Amygdala (tissue), 56 donors: ENCODE measurements at places on chromosomes 7 and 10.

GRCh38 chr10:116014871-116015582, 258.0 kb downstream of the GFRA1 start:
- no peak for DNase-seq

DNA sequence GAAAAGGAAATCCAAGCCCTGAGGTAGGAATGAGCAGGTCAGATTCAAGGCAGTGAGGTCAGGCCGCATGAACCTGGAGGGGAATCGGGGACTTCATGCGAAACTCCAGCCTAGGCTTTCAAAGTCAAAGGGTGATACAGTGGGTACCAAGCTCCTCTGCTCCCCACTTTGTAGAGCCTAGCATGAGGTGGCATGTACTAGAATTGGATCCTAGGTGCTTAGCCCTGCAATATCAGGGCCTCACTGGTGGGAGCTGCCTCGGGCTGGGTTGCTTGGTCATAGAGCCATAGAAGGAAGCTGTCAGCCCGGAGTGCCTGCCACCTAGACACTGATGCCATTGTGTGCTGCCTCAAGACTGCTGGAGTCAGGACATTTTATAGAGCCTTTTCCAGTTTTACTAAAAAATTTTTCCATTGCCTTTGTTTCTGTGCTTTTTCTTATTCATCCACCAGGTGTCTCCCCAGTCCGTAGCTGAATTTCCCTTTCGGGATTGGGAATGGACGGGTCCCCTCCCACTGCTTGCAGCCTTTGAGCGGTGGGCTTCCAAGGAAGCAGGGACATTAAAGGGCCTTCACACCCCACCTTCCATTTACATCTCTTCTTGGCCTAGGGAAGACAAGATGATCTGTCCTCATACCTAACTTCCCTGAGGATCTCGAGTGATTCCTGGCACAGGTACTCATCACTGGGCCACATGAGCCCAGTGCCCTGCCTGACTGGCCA, 5.5 kb upstream of the LZTS2 start:
- no peak for DNase-seq

- DNase-seq: no peak
These were observed 26.3 kb downstream of the NPTX2 start for GRCh38 chr7:98643236-98643985.

DNA sequence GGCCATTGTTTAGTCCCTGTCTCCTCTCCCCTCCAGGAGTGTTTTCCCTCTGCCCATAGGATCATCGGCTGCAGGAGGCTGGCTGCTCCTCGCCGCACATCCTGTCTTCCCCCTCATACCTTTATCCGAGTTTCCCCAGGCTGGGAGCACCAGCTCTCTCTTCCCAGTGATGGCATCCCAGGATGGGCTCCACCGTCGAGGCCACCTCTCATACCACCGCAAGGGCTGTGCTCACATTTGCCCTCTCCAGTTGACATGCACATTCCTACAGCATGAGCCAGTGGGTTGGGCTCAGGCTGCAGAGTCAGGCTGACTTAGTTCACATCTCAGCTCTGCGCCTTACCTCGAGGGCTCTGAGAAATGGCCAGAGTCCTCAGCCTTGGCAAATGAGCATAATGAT, 12.1 kb downstream of the HKDC1 start:
- DNase-seq: no peak

GRCh38 chr10:129126982-129127381, 340.1 kb upstream of the MGMT start:
- DNase-seq: no peak

DNA sequence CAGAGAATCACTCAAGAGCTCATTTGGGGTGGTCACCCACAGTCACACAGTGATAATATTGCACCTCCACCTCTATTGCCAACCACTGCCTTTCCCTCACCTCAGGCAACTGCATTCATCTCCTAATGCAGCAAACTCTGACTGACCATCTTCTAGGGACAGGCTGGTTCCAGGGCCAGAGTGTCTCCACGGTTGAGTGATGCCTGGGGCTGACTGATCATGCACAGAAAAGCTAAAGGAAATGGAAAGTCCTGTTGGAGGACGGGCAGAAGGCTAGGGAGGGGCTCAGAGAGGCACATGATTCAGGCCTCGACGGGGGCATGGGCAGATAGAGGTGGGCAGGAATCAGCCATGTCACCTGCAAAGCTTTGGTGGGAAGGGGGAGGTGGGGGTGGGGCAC, 127.1 kb upstream of the TNS3 start:
- no peak for DNase-seq

GRCh38 chr10:13810568-13810967, 223.8 kb downstream of the PRPF18 start:
- no peak for DNase-seq

DNA sequence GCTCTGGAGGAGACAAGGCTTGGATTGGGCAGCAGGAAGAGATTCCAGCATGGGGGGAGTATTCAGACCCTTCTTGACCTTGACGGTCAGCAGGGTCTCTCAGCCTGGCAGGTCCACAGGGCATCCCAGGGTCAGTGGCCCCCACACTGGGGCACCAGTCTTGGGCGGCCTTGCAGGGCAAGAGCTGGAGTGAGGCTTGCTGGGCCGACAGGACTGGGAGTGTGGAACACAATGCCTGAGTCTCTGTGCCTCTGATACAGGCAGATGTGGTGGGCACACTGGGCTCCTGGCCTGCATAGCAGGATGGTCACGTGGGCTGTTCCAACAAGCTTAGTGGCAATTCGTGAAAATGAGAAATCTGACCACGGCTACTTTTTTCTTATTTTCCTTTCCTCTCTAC, 229.7 kb downstream of the TCERG1L start:
- no peak for DNase-seq

DNA sequence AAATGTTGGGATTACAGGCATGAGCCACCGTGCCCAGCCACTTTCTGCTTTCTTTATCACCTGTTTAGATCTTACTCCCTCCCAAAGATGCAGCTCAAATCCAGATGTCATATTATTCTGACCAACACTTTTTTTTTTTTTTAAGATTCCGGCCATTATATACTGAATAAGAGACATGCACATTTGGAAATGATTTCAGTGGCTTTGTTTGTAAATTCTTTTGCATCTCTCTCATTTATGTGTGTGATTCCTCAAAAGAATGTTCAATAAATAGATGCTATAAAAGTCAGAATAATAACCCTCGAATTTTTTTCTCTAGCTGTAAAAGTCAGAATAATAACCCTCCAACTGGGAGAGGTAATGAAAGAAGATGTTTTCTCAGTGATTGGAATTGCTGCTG, 25.4 kb downstream of the HECW1 start:
- no peak for DNase-seq

DNA sequence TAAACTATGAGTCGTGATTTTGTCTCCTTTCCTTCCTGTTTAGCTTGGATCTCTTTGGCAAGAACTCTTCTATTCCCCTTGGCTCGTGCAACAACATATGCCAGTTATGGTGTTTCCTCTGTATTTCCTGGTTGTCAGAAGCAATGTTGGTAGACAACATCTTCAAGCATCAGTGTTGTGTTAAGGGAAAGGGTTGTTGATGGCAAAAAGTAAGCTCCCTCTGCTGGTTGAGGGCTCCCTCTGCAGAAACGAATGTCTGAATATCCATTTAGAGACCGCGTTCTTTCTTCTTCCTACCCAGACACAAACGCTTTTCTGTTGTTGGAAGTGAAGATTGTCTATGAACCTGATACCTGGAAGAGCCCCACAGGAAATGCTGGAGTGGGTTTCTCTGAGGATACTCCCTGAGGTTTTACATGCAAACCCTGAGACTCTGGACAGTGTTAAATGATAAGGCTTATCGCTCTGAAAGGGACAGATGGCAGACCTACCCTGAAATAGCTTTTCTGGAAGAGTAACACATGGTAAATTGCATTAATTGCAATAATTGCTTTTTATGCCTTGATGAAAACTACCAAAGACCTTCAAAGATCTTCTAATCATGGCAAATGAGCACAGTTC, 23.5 kb upstream of the C1QL3 start:
- DNase-seq: no peak

- DNase-seq: no peak
These were observed 73.6 kb downstream of the SLC37A3 start for GRCh38 chr7:140324714-140325113.

- no peak for DNase-seq
These were observed 173.8 kb upstream of the HPS1 start for GRCh38 chr10:98620503-98620902.

DNA sequence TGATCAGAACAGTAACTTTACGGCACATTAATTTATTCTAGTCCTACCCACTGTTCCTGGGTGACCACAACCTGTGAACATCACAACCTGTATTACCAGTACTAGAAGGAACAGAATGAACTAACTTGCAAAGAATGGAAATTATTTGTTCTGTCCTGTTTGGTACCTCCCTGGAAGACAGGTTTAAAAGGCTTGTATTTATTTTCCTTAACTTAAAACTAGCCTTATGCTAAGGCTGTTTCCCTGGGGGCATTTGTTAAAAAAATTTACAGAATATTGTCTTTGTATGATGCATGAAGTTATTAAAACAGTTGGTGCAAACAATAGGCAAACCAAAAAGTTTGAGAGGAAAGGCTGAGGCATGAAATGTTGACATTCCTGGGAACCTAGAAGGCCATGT, 132.7 kb downstream of the DNAJC1 start:
- no peak for DNase-seq

GRCh38 chr10:58356756-58357155, 21.9 kb downstream of the UBE2D1 start:
- no peak for DNase-seq

GRCh38 chr7:82347808-82348207, 95.8 kb downstream of the CACNA2D1 start:
- no peak for DNase-seq

DNA sequence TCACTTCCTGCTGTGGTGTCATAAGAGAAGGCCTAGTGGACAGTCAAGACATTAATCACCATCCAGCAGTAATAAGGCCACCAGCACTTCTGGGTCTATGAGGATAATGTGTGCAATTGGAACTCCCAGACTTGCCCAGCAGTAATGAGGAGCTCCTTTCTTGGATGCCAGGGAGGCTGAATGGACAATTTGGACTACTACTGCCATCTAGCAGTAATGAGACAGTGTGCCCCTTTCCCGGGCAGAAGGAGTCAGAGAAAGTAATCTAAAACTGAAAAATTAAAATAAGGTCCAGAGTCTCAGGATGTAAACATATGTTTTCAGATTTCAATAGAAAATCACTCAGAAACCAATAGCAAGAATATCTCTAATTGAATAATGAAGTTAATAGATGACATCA, 400.4 kb downstream of the CDC14C start:
- DNase-seq: no peak

DNA sequence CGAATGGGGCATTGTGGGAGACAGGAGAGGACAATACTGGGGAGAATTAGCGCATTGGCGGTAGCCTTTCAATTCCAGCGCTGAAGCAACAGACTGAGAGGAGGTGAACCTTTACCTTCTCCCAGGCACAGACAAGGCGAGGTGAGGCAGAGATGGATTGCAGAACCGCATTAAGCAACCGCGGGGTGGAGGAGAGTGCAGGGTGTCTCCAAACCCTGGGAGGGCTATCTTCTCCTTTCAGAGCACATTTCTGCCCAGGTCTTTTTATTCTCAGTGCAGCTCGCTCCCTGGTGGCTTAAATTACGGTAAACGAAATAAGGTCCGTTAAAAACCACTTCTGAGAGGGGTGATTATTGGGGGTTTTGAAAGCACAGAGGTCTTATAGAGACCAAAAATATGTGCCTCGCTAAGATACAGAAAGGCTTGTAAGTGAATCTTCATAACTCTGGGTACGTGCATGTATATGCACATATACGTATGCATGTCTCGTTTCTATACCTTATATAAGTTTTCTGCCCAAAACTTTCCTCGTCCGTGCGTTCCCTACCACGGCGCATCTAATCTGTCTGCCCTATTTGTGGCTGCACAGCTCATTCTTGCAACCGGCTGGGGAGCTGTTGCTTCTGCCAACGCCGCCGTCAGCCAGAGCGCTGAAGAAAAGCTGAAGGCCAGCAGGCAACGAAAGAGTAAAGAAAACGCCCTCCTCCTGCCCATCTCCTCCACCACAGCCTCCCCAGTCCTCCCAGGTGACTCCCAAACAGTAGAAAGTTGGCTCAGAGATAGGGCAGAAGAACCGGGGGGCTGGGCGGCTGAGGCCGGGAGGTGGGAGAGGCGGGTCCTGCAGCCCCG, 895 bp upstream of the ZNF804B start:
- no peak for DNase-seq

- DNase-seq: no peak
These were observed 54.3 kb downstream of the PRKAG2 start for GRCh38 chr7:151822541-151823181.

DNA sequence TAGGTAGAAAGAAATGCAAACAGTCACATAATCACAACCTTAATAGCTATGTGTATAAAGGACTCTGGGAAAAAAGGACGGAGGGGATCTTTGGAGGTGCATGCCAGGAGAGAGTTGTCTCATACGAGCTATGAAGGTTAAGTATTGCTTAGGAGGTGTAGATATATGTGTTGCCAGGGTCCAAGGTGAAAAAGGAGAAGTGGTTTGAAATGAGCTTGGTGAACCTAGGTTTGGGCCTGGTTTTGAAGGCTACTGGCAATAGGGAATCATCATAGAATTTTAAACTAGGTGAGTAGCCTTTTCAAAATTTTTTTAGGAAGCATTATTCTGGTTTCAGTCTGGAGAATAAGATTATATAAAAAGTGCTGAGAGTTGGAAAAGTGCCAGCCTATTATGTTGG, 336.8 kb downstream of the AUTS2 start:
- DNase-seq: no peak

DNA sequence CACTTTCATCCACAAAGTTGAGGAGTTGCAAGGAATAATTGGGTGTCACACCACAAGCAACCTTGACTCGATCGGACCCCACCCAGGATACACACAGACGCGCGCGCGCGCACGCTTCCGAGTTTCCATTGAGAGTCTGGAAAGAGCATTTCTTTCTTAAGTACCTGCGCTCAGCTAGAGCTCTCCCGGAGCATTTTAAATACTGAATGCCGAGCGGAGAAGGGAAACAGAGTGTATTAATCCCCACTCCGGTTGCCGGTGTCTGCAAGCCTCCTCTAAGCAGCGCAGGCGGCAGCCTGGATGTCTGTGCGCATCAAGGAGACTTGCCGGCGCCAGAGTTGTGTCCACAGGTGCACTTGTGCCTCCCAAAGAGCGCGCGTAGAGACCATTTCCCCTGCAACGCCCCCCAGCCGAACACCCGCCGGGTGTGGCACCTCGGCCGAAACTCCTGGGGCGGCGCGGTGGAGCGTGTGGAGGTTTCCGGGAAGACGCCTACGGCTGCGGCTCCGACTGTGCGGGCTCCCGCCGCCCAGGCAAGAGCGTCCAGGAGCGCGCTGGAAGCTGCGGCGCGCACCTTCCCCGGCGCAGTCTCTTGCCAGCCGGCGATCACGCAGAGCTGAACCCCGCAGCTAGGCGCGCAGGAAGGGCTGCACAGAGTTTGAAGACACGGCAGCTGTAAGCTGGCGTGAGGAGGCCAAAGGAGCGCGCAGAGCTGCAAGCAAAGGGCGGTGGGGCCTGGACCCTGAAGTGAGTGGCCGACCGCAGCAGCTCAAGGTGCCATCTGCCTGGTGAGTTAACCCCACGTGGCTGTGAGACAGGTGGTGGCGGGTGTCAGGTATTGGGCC, 1.1 kb upstream of the FEZF1 start:
- no peak for DNase-seq

GRCh38 chr7:111226800-111227199, 135.9 kb downstream of the LRRN3 start:
- no peak for DNase-seq

- DNase-seq: no peak
These were observed 92.9 kb downstream of the ZNF467 start for GRCh38 chr7:149680331-149681025.

GRCh38 chr7:21028599-21028998, 241.9 kb upstream of the SP8 start:
- no peak for DNase-seq

GRCh38 chr10:75035975-75036708, 75.3 kb upstream of the SAMD8 start:
- DNase-seq: no peak
